ENCODE measurements at places on chromosomes 16 and 17.

DNA sequence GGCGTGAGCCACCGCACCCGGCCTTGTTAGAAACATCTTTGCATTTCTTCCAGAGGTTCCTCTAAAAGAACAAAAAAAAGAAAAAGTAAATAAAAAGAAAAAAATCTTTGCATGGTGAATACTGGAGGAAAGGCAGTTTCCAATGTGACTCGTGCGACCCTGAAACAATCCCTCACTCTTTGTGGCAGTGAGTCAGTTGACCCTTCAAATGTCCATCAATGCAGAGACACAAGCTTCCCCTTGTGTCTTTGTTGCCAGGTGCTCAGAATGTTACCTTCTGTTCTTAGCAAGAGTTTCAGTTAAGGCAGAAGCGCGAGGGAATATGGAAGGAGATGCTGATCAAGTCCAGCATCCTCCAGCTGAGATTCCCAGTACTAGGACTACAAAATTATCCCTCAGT, 16.4 kb downstream of the CACNG4 start:
- no peak for DNase-seq

- no peak for DNase-seq
Observed at GRCh38 chr17:81470944-81471817, 41.4 kb downstream of the ACTG1 start.

DNA sequence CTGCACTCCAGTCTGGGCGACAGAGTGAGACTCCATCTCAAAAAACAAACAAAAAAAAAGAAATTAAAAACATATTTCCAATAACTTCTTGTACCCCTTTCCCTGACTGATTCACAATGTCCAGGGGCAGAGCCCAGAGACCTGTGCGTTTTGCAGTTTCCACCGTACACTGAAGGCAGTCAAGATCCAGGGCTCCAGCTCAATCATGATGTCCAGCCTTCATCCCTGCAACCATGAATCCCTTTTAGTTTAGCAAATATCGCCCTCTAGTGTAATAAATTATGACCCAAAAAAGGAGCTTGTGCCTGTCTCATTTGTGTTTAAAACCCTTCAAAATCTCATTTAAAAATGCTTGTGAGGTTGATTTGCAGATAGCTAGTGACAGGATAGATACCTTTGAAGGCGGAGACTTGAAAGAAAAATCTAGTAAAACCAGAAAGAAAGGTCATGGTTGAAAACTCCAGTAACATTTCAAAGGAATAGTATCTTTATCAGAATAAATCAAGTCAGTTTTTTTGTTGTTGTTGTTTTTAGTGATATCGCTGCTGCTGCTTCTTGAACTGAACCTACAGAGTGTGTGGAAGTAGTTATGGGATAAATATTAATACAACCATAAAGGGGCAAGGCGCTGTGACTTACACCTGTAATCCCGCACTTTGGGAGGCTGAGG, 3.7 kb upstream of the ERN1 start:
- DNase-seq: no peak

- DNase-seq: no peak
Observed at GRCh38 chr17:80113033-80113484, 11.7 kb downstream of the GAA start.

GRCh38 chr17:31549121-31549524, 157.6 kb downstream of the RAB11FIP4 start:
- no peak for DNase-seq

DNA sequence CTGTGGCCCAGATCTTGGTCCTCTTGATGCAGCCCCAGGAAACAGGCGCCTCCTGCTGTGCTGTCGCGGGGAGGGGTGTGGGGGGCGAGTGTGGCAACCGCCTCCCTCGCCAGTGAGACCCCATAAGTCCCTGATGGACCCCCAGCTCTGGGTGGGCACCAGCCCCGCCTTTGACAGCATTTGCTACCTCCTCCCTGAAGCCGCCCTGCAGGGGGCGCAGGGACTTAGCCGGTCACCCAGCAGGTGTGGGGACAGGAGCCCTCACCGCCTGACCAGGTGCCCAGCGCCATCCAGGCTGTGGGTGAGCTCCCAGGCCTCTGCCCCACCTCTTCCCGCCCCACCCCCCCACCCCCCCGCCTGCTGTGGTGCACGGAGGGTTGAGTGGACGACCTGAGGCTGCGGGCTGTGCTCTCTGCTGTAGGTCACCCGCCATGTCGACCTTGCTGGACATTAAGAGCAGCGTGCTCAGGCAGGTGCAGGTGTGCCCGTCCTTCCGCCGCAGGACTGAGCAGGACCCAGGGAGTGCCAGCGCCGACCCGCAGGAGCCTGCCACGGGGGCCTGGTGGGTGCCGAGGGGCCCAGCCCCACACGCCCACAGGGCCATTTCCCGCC, 4.8 kb downstream of the BAIAP3 start:
- DNase-seq: no peak

- peak; percentile 35 for DNase-seq
Observed at GRCh38 chr16:27318392-27319256, 4.8 kb downstream of the IL4R start.

DNA sequence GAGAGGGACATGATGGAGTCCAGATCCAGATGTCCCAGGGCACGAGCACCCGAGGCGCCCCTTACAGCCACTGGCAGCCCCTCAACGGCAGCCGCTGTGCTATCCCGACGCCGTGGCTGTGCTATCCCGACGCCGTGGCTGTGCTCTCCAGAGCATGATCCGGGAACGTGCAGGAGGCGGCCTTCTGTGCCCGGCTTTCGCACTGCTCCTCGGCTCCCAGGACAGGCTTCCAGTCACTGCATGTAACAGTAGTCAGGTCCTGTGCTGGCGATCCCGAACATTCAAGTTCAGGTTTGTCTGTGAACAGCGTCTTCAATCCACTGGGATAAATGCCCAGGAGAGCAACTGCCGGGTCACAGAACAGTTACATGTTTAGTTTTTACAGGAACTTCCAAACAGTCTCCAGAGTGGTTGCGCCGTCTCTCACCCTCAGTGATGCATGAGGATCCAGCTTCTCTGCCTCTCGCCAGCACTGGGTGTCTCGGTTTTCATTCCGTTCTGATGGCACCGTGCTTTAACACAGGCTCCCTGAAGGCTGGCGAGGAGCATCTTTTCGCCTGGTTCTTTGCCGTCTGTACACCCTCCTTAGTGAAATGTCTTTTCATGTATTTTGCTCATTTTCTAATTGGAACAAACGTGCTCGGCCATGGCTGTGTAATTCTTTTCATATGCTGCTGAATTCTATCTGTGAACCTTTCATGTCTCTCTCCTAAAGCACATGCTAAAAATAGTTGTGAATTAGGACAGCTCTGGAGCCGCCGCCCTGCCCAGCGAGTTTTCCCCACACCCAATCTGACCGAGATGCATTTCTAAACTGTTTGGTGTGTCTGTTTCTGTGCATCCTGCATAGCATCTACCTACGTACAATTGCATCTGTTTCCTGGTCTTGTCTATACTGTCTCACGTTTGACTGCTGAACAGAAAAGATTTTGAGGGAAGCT, 72.6 kb upstream of the METRNL start:
- DNase-seq: no peak

DNA sequence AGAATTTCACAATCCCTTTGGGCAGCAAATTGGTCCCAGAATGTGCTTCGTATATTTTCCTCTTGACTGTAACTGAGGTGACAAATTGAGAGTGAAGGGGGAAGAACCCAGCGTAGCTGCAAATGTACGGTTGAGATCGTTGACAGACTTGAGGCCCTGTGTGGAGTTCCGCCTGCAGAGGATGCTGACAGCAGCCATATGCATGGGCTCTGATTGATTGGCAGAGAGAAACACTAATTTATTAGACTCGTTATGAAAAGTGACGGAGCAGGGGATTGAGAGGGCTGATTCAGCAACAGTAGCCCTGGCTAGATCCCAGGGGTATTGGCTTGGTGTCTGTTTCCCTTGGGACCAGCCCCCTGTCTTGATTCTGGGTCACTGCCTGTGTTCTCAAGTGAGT, 930.1 kb upstream of the EEF2KMT start:
- DNase-seq: no peak

- no peak for DNase-seq
Observed at GRCh38 chr17:6191405-6192324, 121.5 kb downstream of the WSCD1 start.

- no peak for DNase-seq
Observed at GRCh38 chr17:4476511-4477070, 22.1 kb upstream of the SPNS2 start.

DNA sequence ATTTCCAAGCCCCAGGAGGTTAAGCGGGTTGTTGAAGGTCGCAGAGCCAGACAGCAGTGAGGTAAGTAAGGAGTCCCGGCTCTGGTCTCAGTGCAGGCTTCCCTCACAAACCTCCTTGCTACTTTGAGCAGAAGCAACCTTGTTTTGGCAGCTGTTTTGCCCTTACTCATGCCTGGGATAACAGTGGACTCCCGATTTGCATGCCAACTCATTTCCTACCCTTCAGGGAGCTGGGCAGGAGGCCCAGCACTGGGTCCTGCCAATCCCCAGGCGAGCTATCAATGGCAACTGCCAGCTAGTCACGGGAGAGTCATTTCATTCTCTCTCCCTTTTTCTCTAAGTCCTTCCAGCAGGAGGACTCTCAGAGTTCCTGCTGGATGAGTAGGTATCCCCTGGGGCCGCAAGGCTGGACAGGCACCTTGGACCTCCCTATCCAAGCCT, 72.0 kb upstream of the KSR1 start:
- DNase-seq: no peak

- no peak for DNase-seq
Observed at GRCh38 chr17:77875881-77876509, 82.5 kb upstream of the TNRC6C start.

- DNase-seq: no peak
Observed at GRCh38 chr16:28923652-28924398, 1.2 kb downstream of the RABEP2 start.

DNA sequence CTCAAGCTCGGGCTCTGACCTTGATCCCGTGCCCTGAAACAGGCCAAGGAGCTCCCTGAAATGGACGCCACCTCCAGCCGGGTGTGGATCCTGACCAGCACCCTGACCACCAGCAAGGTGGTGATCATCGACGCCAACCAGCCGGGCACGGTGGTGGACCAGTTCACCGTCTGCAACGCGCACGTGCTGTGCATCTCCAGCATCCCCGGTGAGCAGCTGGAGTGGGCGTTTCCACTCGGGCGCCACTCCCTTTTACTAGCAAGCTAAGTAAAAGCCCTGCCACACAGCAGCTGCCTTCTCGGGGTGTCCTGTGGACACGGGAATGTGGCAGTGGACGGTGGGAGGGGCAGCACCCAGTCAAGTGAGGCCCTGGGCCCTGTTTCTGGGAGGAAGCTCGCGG, 6.4 kb downstream of the NME3 start:
- DNase-seq: no peak

GRCh38 chr16:75461575-75461974, 2.9 kb downstream of the TMEM170A start:
- no peak for DNase-seq

- DNase-seq: no peak
Observed at GRCh38 chr16:3388325-3388724, 12.5 kb downstream of the ZSCAN32 start.

DNA sequence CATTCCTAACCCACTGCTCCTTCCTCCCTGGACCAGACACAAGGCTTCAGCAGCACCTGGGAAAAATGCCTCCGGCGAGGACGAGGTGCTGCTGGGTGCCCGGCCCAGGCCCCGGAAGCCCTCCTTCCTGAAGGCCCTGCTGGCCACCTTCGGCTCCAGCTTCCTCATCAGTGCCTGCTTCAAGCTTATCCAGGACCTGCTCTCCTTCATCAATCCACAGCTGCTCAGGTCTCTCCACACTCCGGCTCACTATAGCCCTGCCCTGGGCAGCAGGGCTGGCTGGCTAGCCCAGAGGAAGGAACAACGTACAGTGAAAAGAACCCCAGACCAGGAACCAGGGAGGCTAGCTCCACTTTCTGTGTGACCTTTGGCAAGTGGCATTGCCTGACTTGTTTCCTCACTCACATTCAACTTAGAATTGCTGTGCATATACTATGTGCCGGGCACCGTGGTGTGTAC, 26.2 kb downstream of the ABCC3 start:
- no peak for DNase-seq

DNA sequence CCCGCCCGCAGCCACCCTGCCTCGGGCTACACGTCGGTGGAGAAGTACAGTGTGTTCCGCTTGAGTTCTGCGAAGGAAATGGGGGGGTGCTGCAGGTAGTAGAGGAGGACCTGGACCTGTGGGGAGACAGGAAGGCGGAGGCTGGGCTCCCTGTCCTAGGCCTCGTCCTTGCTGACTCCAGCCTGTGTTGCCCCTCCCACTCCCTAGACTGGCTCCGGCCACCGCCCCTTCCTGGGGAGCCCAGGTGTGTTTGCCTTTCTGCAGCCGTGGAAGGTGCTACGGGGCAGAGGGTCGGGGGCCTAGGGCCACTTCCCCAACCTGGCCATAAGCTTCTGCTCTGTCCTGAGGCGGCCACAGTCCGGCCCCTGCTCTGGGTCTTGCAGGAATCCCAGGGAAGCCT, 9.1 kb downstream of the TIMM22 start:
- no peak for DNase-seq

DNA sequence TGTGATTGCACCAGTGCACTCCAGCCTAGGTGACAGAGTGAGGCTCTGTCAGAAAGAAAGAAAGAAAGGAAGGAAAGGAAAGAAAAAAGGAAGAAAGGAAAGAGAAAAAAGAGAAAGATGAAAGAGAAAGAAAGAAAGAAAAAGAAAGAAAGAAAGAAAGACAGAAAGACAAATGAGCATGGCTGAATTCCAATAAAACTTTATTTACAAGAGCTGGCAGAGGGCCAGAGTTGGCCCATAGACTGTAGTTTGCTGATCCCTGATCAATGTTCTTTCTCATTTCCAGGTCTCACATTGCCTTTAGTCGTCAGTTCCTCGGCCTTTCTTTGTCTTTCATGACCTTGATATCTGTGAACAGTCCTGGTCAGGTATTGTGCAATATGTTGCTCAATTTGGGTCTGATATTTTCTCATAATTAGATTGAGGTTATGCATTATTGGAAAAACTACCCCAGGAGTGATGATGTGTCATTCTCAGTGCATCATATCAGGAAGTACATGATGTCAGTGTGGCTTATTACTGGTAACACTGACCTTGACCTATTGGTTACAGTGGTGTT, 68.5 kb upstream of the MED9 start:
- no peak for DNase-seq

GRCh38 chr16:75535901-75536300, at the start of gene CHST5:
Gene CHST5, minus strand, starts transcription at chr16:75536108. Its CDS starts 5,724 bp downstream, at chr16:75530384.
- DNase-seq: no peak

DNA sequence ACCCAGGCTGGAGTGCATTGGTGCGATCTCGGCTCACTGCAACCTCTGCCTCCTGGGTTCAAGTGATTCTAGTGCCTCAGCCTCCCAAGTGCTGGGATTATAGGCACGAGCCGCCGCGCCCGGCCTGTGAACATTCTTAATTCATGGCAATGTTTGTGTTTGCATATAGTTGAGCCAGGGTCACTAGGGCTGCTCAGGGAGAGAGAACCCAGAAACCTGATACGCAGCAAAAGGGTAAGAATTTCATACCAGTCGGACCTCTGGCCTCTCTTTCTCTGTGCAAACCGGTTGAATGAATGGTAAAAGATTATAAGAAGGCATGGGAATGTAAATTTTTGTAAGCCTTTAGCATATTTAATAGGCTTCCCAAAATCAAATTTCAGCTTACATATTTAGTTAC, 6.9 kb upstream of the TMEM98 start:
- no peak for DNase-seq

- no peak for DNase-seq
Observed at GRCh38 chr17:43832168-43832975, 574 bp downstream of the MPP3 start.

Data from T-helper 2 cell (primary cell).